ENCODE measurements at places on chromosomes 6 and 20. TPM values are rescaled to one million over a fixed set of nuclear protein-coding genes. Genes with fewer than 3 reads are reported as not detected.

DNA sequence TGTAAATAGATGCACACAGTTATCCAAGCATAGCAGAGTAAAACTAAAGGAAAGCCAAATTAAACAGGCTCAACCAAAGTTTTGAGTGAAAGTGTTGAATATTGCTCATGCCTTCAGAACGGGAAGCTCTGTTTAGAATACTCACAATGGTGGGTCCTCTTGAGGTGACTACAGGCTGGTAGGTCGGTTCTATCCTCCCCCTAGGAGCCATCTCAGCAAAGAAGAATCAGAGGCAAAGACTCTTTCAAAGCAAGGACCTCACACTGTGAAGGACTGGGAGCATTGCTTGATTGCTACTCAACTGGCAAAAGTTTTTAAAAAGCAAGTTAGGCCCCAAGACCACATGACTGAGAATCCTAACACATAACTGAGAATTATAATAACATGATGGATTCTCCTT is 88.4 kb upstream of the JAG1 start:
- H3K27ac ChIP-seq, result no peak overlapping the region
- no peaks in the 10 kb centered on the region for H3K27me3 ChIP-seq
- DNase-seq, result no peak
- no peaks in the 10 kb centered on the region for H3K4me1 ChIP-seq

- H3K27me3 ChIP-seq, result no peaks in the 10 kb centered on the region
- H3K4me1 ChIP-seq, result peaks cover 14% of the 10 kb centered on the region
- H3K36me3 ChIP-seq, result no peaks in the 10 kb centered on the region
Measured at GRCh38 chr20:4962241-4962855, 39.0 kb downstream of the SLC23A2 start.

DNA sequence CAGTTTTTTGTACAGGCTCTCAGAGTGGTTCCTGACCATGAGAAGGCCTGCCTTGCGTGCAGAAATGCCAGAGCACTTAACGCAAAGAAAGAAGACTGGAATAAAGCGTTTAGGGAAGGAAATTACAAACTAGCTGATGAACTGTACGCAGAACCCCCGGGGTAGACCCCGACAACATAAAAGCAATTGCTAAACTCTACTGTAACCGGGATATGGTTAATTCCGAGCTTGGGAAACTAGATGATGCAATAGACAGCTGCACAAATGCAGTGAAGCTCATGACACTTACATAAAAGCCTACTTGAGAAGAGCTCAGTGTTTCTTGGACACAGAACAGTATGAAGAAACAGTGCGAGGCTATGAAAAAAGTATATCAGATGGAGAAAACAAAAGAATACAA is 35.7 kb downstream of the CITED2 start:
- no peaks in the 10 kb centered on the region for H3K36me3 ChIP-seq
- no peak overlapping the region for H3K4me3 ChIP-seq
- H3K27me3 ChIP-seq, result no peaks in the 10 kb centered on the region
- no peak for DNase-seq

TRIM31 gene
- not detected for total RNA-seq

DNA sequence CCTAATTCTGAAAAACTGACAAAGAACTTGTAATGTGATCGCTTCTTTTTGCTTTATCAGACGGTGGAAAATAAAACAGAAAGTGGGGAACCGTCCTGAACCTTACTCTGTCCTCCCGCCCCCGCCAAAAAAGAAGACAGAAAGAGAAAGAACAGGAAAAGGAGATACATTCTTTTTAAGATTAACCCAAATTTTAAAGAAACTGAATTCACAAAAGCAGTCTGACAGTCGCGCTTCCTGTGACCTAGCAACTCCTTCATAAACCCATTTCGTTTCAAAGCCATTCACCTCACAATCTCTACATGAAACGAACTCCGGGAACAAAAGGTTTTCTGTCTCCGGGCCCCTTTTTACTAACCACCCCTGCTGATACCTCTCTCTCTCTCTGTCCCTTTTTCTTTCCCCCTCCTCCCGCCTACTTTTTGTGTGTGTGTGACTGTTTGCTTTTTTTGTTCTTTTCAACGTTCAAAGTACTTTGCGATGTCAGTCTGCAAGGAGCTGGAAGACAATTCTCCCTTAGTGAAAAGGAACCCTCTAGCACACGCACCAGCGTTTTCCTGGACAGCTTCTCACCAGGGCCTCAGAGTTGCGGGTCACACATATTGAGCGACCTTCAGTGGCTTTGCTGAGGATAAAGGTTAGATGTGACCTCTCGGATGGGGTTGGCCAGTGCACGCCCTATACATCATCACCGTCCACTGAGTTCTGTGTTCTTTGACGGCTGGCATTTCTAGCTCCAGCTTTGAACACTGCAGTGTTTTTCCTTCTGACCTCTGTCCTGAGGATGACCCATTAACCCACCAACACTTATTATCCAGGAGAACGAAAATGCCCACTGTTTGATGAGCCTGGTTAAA is 530 bp upstream of the NEDD9 start:
- DNase-seq, result no peak
- no peaks in the 10 kb centered on the region for H3K27me3 ChIP-seq
- H3K4me1 ChIP-seq, result peaks cover 47% of the 10 kb centered on the region
- peak overlapping the region; percentile 93 for H3K27ac ChIP-seq
- H3K36me3 ChIP-seq, result no peaks in the 10 kb centered on the region

- H3K27ac ChIP-seq, result no peak overlapping the region
- no peaks in the 10 kb centered on the region for H3K36me3 ChIP-seq
- no peak overlapping the region for H3K4me3 ChIP-seq
- no peaks in the 10 kb centered on the region for H3K4me1 ChIP-seq
Measured at GRCh38 chr6:126821706-126822105, 296.8 kb upstream of the RSPO3 start.

TRIM15 gene
- not detected for total RNA-seq

- H3K27me3 ChIP-seq, result no peaks in the 10 kb centered on the region
- H3K27ac ChIP-seq, result no peak overlapping the region
- no peaks in the 10 kb centered on the region for H3K4me1 ChIP-seq
- no peaks in the 10 kb centered on the region for H3K36me3 ChIP-seq
Measured at GRCh38 chr6:4356899-4357659, 221.7 kb upstream of the ECI2 start.

RAET1G gene
- total RNA-seq, result 0.76 TPM

DNA sequence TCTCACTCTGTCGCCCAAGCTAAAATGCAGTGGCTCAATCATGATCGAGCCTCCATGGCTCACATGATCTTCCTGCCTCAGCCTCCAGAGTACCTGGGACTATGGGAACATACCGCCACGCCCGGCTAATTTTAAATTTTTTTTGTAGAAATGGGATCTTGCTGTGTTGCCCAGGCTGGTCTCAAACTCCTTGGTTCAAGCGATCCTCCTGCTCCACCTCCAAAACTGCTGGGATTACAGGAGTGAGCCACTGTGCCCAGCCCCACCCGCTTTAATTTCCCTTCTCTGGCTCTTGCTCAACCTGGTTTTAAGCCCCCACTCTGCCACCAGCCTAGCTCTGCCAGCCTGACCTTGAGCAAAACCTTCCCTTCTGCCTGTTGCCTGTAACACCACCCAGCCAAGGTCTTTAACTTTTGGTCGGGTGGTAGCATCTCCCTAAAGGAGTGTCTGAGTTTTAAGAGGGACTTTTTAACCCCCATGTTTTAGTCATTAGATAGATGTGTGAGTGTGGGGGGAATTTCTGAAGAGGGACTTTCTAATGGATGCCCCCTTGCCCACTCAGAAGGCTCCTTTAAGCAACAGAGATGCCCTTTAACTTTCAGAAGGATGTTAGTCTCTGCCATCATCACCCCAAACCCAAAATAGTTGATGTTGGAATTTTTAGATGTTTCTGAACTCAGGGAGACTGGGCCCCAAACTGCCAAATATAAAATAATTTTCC is 71.8 kb upstream of the FOXP4 start:
- H3K4me1 ChIP-seq, result peaks cover 8% of the 10 kb centered on the region
- no peak for DNase-seq
- H3K27ac ChIP-seq, result no peak overlapping the region

DNA sequence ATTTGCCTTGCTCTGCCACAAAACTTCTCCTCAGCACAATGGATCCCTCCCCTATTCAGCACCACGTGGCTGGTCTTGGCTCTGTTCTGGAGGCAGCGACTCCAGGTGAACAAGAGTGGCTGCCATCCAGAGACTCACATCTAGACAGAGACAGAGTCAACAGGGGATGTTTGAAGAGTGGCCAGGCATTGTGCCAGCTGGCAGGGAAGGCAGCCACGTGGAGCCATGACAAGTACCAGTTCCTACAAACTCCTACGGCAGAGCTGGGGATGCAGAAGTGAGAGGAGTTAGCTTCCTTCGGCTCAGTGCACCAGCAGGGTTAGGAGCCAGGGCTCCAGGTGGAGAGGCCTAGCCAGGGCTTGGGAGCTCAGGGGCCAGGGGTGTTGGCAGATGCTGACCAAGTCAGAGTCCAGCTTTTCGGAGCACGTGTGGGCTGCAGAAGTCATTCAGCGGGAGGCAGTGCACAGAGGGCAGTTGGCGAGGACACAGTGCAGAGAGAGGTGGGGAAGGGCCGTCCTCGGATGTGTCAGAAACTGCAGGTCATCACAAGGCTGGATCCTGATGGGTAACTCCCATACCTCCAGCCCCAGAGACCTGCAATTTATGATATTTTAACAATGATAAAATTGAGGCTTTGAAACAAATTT is 171.7 kb upstream of the PDE10A start:
- H3K4me3 ChIP-seq, result no peak overlapping the region
- DNase-seq, result no peak
- H3K4me1 ChIP-seq, result no peaks in the 10 kb centered on the region
- no peak overlapping the region for H3K27ac ChIP-seq
- H3K36me3 ChIP-seq, result no peaks in the 10 kb centered on the region

PNPLA1 gene
- total RNA-seq, result 0.25 TPM

DNA sequence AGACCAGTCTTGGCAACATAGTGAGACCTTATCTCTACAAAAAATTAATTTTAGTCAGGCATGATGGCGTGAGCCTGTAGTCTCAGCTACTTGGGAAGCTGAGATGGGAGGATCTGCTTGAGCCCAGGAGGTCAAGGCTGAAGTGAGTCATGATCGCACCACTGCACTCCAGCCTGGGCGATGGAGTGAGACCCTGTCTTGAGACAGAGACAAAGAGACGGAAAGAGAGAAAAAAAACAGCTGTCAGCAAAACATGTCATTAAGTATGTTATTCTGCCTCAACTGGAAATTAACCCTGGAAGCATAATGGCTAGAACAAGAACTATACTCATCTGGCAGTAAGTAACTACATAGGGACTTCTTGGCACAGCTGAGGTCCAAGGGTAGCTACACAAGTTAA is 7.2 kb downstream of the MMS22L start:
- H3K27ac ChIP-seq, result no peak overlapping the region
- H3K27me3 ChIP-seq, result no peaks in the 10 kb centered on the region
- H3K4me1 ChIP-seq, result peaks cover under 1% of the 10 kb centered on the region
- H3K36me3 ChIP-seq, result peaks cover 27% of the 10 kb centered on the region
- no peak for DNase-seq
- no peak overlapping the region for H3K4me3 ChIP-seq

- H3K4me3 ChIP-seq, result no peak overlapping the region
- no peak for DNase-seq
- H3K27me3 ChIP-seq, result no peaks in the 10 kb centered on the region
Measured at GRCh38 chr6:37365791-37366190, 12.0 kb downstream of the RNF8 start.

THBS2 gene
- total RNA-seq, result not detected

DNA sequence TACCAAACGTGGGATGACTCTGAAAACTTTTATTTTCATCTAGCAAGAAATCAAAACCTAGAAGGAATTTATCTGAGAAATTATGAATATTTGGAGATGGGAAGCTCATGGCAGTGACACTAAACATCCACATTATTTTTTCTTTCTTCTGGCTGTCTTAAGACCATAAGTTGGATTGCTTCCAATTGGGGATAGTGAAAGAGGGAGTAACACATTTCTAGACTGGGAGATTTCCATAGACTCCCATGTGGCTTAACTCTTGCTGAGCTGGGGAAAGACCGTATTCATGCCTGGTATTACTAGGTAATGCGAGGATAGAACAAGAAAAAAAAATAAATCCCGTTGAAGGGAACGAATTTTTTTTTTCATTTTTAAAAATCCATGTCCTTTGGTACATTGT is 120.0 kb downstream of the UTRN start:
- peaks cover 13% of the 10 kb centered on the region for H3K36me3 ChIP-seq
- H3K4me3 ChIP-seq, result no peak overlapping the region
- H3K27me3 ChIP-seq, result no peaks in the 10 kb centered on the region
- H3K27ac ChIP-seq, result no peak overlapping the region
- DNase-seq, result no peak

GRCh38 chr6:100194535-100194934 is 200.5 kb upstream of the MCHR2 start:
- H3K4me1 ChIP-seq, result no peaks in the 10 kb centered on the region
- no peaks in the 10 kb centered on the region for H3K36me3 ChIP-seq
- no peak overlapping the region for H3K4me3 ChIP-seq
- no peak overlapping the region for H3K27ac ChIP-seq
- peaks cover 2% of the 10 kb centered on the region for H3K27me3 ChIP-seq

- H3K4me3 ChIP-seq, result no peak overlapping the region
- no peak for DNase-seq
- no peaks in the 10 kb centered on the region for H3K36me3 ChIP-seq
Measured at GRCh38 chr20:61524951-61525666, 273.0 kb downstream of the CDH4 start.

UBE2C gene
- 1.2 TPM for total RNA-seq

ID4 gene
- not detected for total RNA-seq

DNA sequence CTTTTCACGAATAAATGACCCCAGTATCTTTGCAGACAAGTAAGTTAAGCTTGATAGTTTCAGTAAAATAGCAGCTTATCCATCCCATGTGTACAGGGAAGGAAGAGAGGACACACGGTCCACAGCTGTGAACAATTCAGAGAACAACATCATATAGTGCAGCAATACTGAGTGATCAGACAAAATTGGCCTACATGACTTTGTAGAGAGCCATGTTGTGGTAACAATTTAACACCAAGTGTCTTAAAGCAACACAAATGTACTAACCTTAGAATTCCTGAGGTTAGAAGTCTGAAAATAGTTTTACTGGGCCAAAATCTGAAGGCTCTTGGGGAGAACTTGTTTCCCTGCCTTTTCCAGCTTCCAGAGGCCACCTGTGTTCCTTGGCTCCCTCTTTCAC is 12.5 kb downstream of the FAM184A start:
- no peak overlapping the region for H3K27ac ChIP-seq
- DNase-seq, result no peak
- no peaks in the 10 kb centered on the region for H3K36me3 ChIP-seq
- no peaks in the 10 kb centered on the region for H3K27me3 ChIP-seq
- H3K4me1 ChIP-seq, result no peaks in the 10 kb centered on the region
- no peak overlapping the region for H3K4me3 ChIP-seq

GRCh38 chr6:101458336-101458735 is 64.8 kb downstream of the GRIK2 start:
- no peaks in the 10 kb centered on the region for H3K27me3 ChIP-seq
- H3K4me1 ChIP-seq, result no peaks in the 10 kb centered on the region
- no peak overlapping the region for H3K27ac ChIP-seq
- no peaks in the 10 kb centered on the region for H3K36me3 ChIP-seq

Measured in CD4-positive, CD25-positive, alpha-beta regulatory T cell (primary cell).